ENCODE measurements at places on chromosomes 5 and 9. TPM values are rescaled to one million over a fixed set of nuclear protein-coding genes. Genes with fewer than 3 reads are reported as not detected.

MPDZ gene
- total RNA-seq = 29.2 TPM

CARTPT gene
- not detected for total RNA-seq

LHX3 gene
- total RNA-seq = not detected

PCDHGA10 gene
- 11.1 TPM for total RNA-seq

ADCY2 gene
- total RNA-seq = not detected

RANBP17 gene
- 3.8 TPM for total RNA-seq

MAMDC4 gene
- 1.1 TPM for total RNA-seq

LCN1 gene
- total RNA-seq = not detected

OR1Q1 gene
- not detected for total RNA-seq

DNA sequence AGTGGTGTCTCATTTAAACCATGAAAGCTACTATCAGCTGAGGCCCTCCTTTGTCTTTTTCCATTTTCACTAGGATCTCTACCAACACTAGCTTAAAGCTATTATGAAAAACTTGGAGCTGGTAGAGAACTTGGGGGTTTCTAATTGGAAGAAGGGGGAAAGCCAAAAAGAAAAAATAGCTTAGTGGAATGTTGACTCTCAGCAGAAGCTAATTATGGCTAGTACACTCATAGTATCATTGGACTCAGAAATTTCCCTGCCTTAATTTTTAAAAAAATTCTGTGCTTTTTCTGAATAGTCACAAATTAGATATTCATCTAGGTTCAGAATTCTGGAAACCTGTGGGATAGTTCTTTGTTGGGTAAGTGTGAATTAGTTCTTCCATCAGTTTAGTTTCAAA lies 8.0 kb downstream of the SLC12A2 start:
- no peak for DNase-seq

DNA sequence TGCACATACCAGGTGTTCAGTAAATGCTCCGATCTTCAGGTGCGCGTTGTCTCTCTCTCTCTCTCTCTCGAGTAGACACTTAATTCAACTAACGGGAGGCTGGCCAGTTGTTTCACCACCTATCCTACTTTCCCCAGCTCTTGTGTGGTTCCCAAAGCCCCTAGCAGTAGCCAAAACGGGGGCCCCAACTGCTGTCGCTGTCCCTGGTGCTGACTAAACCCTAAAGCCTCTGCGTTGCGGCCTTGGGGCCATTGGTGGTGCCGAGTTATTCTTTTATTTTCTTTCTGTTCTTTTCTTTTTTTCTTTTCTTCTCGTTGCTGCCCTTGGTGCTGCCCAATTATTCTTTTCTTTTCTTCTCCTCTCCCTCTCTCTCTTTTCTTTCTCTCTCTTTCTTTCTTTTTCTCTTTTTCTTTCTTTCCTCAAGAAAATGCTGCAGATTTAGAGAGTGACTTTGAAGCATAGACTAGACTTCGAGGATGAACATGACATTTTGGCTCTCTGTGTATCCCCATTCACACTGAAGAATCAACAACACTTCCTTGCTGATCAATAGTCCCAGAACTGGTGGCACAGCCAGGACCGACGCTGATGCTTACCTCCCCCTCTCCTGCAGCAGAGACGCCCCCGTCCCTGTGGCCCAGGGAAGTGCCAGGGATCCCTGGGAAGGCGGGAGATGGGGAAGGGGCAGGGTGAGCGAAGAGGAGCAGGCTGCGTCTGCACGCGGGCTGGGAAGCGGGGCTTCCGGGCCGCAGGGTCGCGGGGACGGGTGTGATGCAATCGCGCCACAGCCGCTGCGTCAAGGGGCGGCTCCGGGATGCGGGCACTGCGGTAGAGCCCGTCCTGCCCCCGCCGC lies at the start of gene FBLL1:
Gene FBLL1, plus strand, starts transcription at position 785 of the 853 bp plus-strand sequence. CDS start 200 bp downstream, outside the sequence.
- peak; percentile 47 for DNase-seq

DNA sequence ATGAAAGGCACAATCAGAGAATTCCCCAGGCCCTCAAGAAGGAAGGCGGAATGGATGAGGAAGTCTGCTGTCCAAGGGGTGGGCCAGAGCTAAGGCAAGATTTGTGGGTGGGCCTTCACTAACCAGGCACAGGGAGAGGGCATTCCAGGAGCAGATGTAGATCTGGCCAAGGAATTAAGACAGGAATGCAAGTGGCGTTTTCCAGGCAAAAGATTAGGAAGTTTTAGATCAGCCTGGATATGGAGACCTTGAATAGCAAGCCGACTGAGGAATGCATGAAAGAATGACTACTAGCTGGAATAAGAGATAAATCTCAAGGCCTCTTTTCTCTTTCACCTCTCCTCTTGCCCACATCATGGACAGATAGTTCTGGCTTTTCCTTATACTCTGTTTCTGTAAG lies 68.5 kb downstream of the GHR start:
- no peak for DNase-seq

DNA sequence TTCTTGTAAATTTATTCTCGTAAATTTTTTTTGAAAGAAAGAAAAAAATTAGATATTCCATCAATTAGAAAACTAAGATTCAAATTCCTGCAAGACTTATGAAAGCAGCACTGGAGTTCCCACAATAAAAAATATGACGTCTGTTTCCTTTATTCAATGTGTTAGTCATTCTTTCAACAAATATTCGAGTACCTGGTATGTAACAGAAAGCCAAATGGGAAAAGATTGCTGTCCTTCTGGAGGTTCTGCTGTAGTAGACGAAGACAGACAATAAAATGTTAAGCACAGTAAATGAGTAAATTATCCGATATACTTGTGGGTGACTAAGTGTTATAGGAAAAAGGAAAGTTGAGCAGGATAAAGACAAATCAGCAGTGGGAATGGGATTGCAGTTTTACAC lies 92.2 kb downstream of the ADAMTSL1 start:
- DNase-seq = peak; percentile 78

GRCh38 chr5:87282269-87282668 lies 14.6 kb downstream of the RASA1 start:
- DNase-seq = no peak

DNA sequence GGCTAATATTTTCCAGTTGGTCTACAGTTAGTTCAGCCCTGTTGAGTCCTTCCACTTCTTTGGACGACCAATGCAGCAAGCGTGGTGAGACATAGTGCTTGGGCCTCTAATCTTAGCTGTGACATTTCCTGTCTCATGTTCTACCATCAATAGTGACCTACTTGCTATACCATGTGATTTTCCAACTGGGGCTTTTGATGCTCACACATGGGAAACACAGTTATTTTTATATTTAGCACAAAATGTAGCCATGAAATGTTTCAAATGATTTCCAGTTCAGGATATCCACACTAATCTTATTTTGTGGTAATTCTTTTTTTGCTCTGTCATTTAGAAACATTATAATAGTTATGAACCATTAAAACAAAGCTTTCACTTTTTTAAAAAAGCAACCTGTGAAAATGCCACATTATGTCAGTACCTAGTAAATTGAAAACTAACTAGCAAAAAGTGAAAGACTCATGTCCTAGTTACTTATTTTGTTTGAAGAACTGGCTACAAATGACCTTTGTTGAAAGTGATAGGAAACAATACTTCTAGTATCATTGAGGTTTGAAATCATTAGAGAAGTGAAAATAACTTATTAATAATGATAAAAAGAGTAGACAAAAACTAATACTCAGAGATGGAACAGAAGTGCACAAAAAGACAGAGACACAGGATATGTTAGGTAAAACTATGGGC lies 18.3 kb downstream of the MARCHF3 start:
- no peak for DNase-seq

- peak; percentile 89 for DNase-seq
These were observed 237.8 kb downstream of the PAPPA start for GRCh38 chr9:116391306-116391900.

- DNase-seq = no peak
These were observed 4.1 kb downstream of the SHB start for GRCh38 chr9:38064842-38065368.

GRCh38 chr9:127574072-127574993 lies 37.7 kb upstream of the STXBP1 start:
- DNase-seq = peak; percentile 82

DNA sequence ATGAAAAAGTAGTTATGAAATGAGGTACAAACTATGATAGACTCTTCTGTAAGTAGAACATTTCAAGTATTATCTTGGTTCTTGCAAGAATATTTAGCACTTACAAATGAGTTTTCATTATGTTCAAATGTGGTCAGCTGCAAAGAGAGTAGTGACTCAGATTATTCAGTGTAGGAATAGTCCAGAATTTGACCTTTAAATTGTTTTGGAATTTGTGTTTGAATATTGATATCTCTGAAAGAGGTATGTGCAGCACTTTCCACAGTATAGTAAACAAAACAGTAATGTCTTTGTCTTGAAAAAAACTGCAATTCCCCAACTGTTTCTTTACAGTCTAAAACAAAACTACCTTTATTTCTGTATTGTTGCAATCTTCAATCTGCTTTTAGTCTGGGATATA lies 56.1 kb downstream of the WDR70 start:
- DNase-seq = peak; percentile 40

DNA sequence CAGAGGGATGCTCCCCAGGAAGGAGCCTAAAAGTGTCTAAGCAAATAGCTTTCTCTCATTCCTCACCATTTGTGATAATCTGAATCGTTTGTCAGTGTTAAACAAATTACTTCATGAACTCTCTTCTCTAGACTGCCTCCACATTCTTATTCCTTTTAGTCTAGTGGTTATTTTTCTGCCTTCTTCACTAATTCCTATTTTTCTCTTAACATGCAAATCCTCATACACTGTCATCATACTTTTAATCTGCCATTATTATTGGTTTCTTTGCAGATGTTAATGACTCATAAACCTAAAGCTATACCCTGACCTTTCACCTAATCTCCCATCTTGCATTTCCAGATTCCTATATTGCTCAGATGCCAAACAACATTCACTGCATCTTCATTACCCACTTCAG lies 428.9 kb downstream of the EFNA5 start:
- DNase-seq = no peak

DNA sequence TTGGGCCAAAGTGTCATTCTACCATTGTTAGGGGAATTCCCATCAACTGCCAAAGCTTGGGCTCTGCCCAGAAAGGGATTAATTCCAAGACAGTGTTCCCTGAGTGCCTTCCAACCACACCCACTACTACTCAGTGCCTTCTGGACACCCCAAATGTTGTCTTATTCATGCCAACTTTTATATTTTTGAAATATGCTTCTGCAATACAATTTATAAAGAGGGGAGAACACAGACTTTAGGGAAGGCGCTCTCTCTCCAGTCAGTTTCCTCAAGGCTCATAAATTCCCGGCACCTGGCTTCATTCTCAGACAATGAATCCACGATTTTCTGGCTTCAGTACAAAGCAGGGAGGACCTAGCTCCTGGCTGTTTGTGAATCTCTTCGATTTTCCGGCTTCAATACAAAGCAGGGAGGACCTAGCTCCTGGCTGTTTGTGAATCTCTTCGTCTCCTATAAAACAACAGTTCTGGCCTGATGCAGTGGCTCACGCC lies 120.1 kb upstream of the MYO10 start:
- DNase-seq = peak; percentile 49

DNA sequence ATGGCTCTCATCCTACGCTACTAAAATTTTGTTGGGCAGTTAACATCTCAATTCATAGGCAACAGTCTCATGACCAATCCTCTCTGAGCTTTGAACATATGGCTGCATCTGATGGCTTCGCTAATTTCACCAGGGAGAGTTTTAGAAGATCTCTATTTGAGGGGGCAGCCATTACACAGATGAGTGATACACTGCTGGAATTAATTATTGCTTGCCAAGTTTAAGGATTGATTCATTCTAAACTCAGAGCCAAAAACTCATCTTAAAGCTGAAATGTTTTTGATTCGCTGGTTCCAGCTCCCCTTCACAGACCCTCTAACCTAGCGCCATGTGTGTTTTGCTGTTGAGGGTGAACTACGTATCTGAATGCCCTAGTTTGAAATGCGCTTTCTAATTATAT lies 519.9 kb upstream of the WWC1 start:
- peak; percentile 58 for DNase-seq

GRCh38 chr5:34743878-34744277 lies 87.8 kb downstream of the RAI14 start:
- DNase-seq = peak; percentile 90

DNA sequence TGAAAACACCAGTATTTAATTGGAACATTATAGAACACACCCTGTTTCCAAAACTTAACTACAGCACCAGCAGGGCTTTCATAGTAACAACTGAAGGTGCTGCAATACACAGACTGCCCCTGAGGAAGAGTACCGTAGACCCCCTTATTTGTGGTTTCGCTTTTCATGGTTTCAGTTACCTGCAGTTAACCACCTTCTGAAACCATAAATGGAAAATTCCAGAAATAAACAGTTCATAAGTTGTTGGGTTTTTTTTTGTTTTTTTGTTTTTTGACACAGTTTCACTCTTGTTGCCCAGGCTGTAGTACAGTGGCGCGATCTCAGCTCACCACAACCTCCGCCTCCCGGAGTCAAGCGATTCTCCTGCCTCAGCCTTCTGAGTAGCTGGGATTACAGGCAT lies 9.5 kb upstream of the GLDC start:
- no peak for DNase-seq

- DNase-seq = no peak
These were observed 101.7 kb downstream of the SNCAIP start for GRCh38 chr5:122413722-122414121.

All from GM23248 (cell line).